ENCODE measurements at places on chromosomes 4 and X. TPM values are rescaled to one million over a fixed set of nuclear protein-coding genes. Genes with fewer than 3 reads are reported as not detected.

Gene SLC10A6
- polyA plus RNA-seq, result 0.30 TPM

Gene NOX1
- polyA plus RNA-seq, result 0.93 TPM

Gene IL2
- not detected for polyA plus RNA-seq

Gene SPACA5
- 0.58 TPM for polyA plus RNA-seq

Gene PABPC1L2A
- not detected for polyA plus RNA-seq

Gene FRMPD3
- polyA plus RNA-seq, result 0.50 TPM

Gene TMEM271
- polyA plus RNA-seq, result not detected

Gene TLR6
- polyA plus RNA-seq, result 1.0 TPM

Gene LEF1
- 83.2 TPM for polyA plus RNA-seq

DNA sequence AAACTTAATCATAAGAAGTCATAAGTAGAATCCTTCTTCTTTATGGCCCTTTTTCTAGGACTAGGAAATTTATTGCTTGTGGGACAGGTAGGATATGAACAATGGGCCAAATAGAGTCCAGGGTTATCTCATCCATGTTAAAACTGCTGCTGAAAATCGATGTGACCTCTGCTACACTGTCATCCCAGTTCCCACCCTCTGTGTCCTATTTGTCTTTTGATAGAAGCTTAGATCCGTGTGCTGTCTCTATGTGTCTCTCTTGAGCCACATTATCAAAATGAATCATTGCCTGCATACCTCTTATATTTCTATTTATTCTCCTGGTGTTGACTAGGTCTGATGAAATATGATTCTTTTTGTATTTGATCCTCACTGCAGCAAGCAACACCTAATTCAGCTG lies 661.4 kb downstream of the DACH2 start:
- no peak for DNase-seq

DNA sequence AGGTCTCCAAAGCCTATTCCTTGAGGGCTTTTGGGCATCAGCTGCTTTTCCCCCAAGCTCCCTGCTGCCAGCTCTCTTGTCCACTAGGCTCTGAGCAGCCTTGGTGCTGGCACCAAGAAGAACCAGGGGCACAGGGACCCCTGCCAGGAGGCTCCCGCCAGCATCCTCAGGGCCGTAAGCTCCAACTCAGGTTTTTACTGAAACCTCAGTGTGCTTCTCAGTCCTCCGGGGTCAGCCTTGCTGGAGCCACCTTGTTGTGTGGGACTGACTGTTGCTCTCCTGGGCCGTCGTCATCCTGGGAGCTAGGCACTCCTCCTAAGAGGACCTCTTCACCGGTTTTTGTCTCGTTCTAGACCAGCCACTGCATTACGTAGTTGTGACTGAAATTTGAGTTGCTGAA lies 38.9 kb downstream of the NOP14 start:
- DNase-seq, result no peak

GRCh38 chr4:3407171-3407771 lies 34.5 kb upstream of the HGFAC start:
- DNase-seq, result no peak

DNA sequence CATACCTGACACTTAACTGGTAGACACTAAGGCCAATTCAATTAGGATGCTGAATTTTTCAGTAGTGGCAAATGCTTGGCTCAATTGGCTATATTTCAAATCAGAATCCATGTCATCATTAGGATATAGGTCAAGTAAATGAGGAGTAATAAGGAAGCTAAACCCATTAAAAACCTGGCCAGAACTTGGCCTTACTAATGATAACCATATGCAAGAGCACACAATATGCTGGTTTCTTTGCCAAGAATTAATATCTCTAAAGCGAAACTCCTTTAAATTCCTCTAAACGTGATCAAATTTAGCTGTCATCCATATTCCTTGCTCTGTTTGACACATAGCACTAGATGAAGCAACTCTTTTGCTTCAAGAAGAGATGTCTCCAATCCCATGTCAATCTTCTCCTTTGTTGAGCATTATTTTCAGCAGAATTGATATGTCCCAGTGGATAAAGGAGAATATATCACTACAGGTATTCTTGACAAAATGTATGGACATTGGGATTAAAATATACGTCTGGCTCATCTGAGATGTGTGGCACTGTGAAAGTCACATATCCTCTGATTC lies 206.1 kb upstream of the ANKRD50 start:
- DNase-seq, result no peak

DNA sequence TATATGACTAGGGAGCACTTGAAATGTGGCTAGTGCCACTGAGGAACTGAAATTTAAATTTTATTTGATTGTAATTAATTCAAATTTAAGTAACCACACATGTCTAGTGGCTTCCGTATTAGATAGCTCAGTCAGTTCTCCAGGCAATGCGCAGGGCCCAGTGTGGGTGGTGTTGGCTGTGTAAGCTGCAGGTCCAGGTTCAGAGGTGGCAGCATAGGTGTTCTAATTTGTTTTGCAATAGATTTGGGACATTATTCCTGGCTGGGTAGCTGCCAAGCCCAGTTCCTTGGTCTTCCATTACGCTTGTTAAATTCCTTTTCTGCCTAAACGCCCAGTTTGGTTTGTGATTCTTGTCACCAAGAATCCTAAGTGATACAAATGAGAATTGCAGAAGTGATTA lies 79.5 kb downstream of the FAM184B start:
- DNase-seq, result no peak

DNA sequence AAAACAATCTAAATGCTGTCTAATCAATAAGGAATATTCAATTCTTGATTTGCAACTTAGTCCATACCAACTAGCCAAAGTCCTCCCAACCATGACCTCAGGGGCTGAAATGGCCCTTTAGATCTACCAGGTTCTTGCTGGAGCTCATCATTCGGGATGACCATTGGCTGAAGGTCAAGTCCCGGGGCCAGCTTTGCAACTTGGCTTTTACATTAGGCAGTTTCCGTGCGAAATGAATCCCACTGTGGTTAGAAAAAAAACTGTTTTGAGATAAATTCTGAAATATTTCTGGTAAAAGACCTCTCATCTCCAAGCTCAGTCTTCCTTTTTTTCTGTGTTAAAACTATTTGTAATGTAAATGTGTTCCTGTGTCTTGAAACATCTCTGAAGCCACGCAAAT lies 178.6 kb downstream of the TENM3 start:
- no peak for DNase-seq

GRCh38 chrX:123859846-123860838 lies at the start of gene XIAP:
TSS of gene XIAP (plus strand) at chrX:123860053. CDS start at chrX:123885663, 25,610 bp downstream.
- peak; percentile 63 for DNase-seq

- no peak for DNase-seq
Observed at GRCh38 chr4:145929415-145930178, 9.0 kb downstream of the ZNF827 start.

GRCh38 chr4:153137159-153137558 lies 67.1 kb upstream of the TRIM2 start:
- DNase-seq, result no peak

DNA sequence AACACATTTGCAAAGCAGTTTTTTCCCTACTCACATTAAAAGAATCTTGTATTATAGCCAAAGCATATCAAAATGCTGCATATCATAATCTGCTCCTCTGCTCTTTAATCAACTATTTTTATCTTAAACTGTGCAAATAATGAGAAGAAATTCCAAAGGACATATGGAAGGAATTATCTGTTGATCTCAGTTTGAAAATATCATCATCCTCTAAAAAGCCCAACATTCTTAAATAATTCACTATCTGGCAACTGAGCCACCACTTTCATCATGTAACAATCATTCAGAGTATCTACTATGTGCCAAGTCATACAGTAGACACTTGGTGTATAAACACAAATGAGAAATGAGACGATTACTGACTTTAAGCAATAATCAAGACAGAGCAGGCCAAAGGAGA lies 63.0 kb downstream of the PRSS12 start:
- no peak for DNase-seq

DNA sequence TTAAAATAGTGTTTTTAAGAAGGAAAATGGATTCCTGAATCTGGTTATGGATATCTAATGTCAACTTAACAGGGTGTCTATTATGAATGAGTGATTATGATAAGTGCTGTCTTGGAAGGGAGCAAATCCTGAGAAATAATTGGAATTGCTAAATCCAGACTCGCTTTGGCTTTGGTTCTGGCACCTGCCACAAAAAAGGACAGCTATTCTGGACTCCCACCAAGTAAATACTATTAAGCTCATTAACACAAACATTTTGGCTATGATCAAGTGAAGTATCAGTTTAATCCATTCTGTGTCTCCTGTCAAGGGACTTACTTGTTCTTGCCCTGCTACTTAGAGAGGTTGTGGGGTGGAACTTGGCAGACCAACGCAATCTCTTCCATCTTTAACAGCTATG lies 403.7 kb downstream of the CENPC start:
- DNase-seq, result no peak

- no peak for DNase-seq
Observed at GRCh38 chr4:154030746-154031145, 241.9 kb upstream of the SFRP2 start.

- DNase-seq, result no peak
Observed at GRCh38 chr4:140252141-140252741, 98.3 kb upstream of the MAML3 start.

DNA sequence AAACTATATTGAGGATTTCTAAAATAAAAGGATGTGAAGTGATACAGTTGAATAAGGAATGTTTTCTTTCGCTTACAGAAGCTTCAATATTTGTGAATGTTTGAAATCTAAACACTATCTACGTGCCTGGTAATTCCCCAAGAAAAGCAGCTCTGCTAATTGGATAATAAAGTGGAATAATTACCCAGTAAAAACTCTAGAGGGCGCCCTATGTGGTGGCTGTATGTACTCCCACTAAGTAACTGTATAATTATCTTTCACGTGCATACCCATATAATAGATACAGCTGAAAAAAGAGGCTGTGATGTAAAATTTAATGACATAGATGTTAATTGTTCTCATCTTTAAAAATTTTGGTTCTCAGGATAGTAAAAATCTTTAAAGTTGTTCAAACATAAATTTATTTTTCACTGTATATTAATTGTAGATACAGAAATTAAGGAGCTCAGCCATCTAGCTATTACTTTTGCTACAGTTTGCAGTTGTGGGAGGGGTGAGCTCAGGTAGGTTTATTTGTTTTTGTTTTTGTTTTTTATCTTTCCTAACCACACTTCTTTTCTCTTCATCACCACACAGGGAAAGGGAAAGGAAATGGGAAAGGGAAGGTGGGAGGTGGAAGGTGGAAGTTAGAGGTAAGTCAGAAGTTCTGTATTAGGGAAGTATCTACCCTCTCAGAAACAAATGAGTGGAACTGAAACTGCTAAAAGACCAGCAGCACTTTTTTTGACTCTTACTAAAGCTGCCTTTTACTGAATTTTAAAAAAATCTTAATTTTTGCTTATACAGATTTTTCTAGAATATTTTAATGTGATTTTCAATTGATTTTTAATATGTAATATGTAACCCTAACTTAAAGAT lies 151.7 kb upstream of the RPS6KA6 start:
- DNase-seq, result peak; percentile 3

GRCh38 chr4:87734936-87735335 lies 64.4 kb upstream of the IBSP start:
- DNase-seq, result no peak

- DNase-seq, result no peak
Observed at GRCh38 chr4:7572894-7573293, 138.2 kb upstream of the PSAPL1 start.

GRCh38 chr4:134628066-134628465 lies 426.5 kb upstream of the PABPC4L start:
- peak; percentile 56 for DNase-seq

DNA sequence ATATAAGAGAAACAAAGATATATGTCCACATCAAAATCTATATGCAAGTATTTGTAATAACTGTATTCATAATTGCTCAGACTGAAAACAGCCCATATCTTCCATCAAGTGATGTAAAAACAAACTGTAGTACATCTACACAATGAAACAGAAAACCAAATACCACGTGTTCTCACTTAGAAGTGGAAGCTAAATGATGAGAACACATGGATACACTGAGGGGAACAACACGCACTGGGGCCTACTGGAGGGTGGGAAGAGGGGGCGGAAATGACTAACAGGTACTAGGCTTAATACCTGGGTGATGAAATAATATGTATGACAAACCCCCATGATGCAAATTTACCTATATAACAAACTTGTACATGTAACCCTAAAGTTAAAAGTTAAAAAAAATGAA lies 42.7 kb downstream of the UBA6 start:
- no peak for DNase-seq

GRCh38 chr4:176270669-176271068 lies 1.6 kb upstream of the ASB5 start:
- peak; percentile 18 for DNase-seq

DNA sequence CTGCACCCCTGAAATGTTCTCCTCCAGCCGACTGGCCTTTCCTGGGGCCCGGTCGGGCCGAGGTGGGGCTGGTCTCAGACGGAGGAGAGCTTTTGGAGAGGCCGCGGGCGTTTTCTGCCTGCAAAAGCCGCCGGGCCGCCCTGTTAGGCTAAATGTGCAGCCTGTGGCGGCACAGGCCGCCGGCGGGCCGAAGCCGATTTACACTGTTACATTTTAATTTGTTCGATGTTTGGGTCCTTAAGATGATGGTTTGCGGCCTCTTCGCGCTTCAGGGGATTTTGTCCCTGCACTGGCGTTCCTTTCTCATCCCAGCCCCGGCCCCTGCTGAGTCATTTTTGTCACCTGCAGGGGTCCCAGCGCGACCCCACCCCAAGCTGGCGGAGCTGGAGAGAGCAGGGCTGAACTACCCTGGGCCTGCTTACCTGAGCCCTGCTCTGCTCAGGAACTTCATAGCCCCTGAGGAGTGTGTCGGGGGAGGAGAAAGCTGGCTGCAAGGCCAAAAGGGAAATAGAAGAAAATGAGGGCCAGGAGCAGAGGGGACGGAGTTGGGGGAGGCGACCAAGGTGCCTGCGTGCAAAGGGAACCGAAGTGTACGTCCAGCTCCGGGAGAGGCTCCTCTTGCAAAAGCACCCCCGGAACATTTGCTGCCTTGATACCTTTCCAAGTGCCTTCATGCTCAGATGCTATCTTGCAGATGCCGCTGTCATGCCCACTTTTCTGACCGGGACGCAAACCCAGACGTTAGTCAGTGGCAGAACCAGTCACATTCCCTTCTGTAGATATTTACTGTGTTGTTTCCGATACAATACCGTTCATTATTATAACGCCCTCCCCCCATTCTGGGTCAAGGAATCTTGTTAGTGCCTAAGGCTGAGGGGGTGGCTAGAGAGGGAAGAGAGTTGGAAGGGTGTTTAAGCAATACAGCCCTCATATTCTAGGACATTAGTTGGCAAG lies 977 bp upstream of the RBBP7 start:
- peak; percentile 14 for DNase-seq

GRCh38 chr4:61359301-61359700 lies 159.2 kb downstream of the ADGRL3 start:
- DNase-seq, result no peak
